ENCODE measurements at places on chromosomes 16 and 17.

DNA sequence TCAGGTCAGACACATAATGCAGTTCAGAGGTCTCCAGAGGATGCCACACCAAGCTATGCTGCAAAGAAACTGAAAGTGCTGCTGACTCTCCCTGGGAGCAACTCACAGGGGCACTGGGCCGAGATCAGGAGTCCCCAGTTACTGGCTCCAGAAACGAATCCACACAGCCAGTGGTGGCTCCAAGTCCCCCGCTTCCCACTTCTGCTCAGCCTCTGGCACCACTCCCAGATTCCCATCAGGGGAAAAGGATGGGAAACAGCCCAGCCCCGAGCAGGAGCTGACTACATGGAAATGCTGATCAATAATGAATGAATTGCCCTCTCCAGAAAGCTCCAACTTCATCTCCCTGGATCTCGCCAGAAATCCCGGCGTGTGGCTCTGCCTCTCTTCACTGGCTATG lies 62.3 kb upstream of the CDH5 start:
- H3K27ac ChIP-seq: no peak overlapping the region
- H3K4me1 ChIP-seq: no peaks in the 10 kb centered on the region
- H3K27me3 ChIP-seq: peaks cover 44% of the 10 kb centered on the region
- no peak overlapping the region for H3K4me3 ChIP-seq
- no peak for DNase-seq

DNA sequence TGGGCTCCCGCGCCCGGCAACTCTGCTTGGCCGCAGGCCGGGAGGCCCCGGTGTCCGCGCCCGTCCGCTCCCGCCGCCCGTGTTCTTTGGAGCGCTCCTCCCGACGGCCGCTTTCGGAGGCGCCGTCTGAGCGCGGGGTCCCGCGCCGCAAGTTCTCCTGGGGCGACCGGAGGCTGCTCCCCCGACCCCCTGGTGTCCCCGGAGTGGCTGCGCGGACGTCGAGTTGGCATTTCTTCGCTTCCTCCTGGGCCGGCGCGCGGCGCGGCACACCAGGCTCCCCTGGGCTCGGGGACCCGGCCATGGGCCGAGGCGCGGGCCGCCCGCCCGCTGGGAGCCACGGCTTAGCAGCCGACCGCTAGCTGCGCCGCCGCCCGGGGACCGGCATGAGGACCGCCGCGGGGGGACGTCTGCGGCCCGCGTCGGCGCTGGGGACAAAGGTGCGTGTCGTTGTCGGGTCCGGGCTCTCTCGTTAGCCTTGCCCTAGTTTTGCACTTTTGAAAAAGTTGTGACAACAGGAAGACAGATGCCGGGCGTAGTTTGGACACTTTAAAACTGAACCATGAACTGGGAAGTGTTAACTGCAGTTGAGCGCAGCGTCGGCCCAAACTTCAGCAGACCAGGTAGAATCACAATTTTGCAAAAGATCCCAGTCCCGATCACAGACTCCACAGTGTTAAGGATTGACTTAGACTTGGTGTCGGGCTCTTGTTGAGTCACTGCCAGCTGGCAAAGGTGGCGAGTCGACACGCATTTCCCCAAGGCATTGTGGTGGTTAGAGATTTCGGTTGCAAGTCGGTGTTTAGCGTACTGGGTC lies 700 bp downstream of the UBN1 start:
- H3K4me1 ChIP-seq: peaks cover 31% of the 10 kb centered on the region
- H3K27ac ChIP-seq: peak overlapping the region; percentile 96
- H3K36me3 ChIP-seq: peaks cover 10% of the 10 kb centered on the region
- H3K4me3 ChIP-seq: peak overlapping the region; percentile 85

DNA sequence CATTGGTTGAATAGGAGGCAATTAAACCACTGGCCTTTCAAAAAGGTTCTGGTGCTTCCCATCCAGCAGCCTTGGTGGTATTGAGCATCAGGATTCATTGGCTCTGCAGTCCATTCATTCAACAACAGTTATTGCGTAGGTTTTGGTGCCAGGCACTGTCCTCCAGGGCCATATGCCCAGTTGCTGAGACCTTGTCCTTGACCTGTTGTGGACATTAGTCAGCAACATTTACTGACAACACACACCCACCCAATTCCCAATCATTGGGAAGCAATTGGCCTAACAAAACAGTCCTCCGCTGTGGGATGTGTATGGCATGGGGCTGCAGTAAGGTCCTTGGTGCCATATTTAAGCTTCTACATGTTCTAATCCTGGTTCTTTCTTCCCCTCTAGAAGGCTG lies 82.2 kb downstream of the AXIN2 start:
- no peaks in the 10 kb centered on the region for H3K36me3 ChIP-seq
- no peak overlapping the region for H3K4me3 ChIP-seq
- H3K27ac ChIP-seq: no peak overlapping the region
- no peaks in the 10 kb centered on the region for H3K27me3 ChIP-seq
- no peaks in the 10 kb centered on the region for H3K4me1 ChIP-seq

- no peaks in the 10 kb centered on the region for H3K27me3 ChIP-seq
- H3K27ac ChIP-seq: peak overlapping the region; percentile 100
- H3K4me1 ChIP-seq: peaks cover 32% of the 10 kb centered on the region
- H3K36me3 ChIP-seq: peaks cover 12% of the 10 kb centered on the region
- H3K4me3 ChIP-seq: peak overlapping the region; percentile 97
These were observed 30.3 kb downstream of the CPSF4L start for GRCh38 chr17:73231395-73231794.

DNA sequence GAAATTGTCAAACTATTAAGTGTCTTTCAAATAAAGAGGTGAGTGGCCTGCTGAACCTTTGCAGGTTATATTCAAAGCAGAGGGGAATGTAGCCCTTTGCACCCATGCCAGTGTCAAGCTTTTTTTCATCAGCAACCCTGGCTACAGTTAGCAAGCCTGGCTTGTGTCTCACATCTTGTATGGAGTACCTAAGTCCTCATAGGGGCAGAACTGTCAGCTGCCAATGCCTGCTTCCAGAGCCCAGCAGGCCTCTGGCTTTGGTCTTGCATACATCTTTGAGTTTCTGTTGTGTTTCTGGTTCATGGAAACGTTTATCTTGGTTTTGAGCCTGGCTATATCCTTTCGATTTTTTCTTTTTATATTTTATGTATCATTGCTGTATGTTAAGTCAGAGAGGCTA lies 26.8 kb downstream of the REXO5 start:
- no peak overlapping the region for H3K27ac ChIP-seq
- no peaks in the 10 kb centered on the region for H3K27me3 ChIP-seq
- no peaks in the 10 kb centered on the region for H3K4me1 ChIP-seq
- H3K36me3 ChIP-seq: peaks cover 34% of the 10 kb centered on the region

DNA sequence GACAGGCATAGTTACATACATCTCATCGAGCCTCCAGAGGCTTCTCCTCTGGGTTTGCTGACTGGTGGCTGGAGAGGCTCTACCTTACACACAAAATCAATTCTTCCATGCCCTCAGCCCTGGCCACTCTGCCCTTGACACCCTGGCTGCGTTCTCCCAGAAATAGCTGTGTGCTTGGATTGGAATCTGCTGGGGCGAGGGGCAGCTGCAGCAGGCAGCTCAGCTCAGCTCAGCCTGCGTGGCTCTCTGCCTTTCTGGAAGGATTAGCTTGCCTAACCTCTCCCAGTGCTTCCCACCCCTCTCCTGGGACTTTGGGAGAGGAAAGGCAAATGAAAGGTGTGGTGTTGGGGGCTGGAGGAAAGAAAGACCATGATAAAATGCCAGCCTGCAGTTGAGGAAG lies 216.1 kb downstream of the ENGASE start:
- H3K27me3 ChIP-seq: peaks cover 55% of the 10 kb centered on the region
- no peaks in the 10 kb centered on the region for H3K4me1 ChIP-seq

- no peak for DNase-seq
- H3K27ac ChIP-seq: no peak overlapping the region
- no peaks in the 10 kb centered on the region for H3K36me3 ChIP-seq
These were observed 14.6 kb downstream of the COTL1 start for GRCh38 chr16:84603140-84603816.

DNA sequence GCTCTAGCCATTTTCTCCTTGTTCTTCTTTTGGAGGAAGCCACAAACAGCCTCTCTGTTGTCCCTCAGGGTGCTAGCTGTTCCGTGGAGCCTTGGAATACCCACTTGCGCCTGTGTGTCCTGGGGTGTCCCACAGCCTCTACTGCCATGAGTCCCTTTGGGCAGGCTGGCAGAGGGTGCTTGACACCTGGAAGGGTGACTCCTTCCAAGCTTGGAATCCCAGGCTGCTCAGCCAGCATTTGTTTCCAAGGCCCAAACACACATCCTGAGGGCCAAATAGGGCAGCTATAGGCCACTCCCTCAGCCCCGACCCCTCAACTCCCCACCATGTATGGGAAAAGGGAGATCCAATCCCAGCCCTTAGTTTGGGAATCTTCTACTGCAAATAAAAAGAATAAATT lies 14.9 kb downstream of the ZNHIT3 start:
- H3K4me3 ChIP-seq: no peak overlapping the region
- H3K27me3 ChIP-seq: no peaks in the 10 kb centered on the region
- no peak for DNase-seq
- no peaks in the 10 kb centered on the region for H3K4me1 ChIP-seq
- H3K36me3 ChIP-seq: peaks cover 10% of the 10 kb centered on the region

GRCh38 chr16:84323606-84324005 lies 28.9 kb downstream of the WFDC1 start:
- peaks cover 11% of the 10 kb centered on the region for H3K27me3 ChIP-seq
- H3K4me3 ChIP-seq: no peak overlapping the region
- no peak overlapping the region for H3K27ac ChIP-seq
- peaks cover 1% of the 10 kb centered on the region for H3K4me1 ChIP-seq
- DNase-seq: no peak

GRCh38 chr17:45666046-45666600 lies 118.0 kb upstream of the CRHR1 start:
- no peaks in the 10 kb centered on the region for H3K4me1 ChIP-seq
- DNase-seq: no peak
- H3K27ac ChIP-seq: no peak overlapping the region
- H3K36me3 ChIP-seq: no peaks in the 10 kb centered on the region

Data from progenitor cell of endocrine pancreas (in vitro differentiated cells).